ENCODE measurements at places on chromosomes 3 and 15.

- no peak for DNase-seq
Measured at GRCh38 chr3:70726096-70726938, 413.9 kb upstream of the MDFIC2 start.

GRCh38 chr3:66441129-66441528 is 59.7 kb downstream of the LRIG1 start:
- no peak for DNase-seq

- DNase-seq, result no peak
Measured at GRCh38 chr3:98839846-98840245, 61.6 kb downstream of the DCBLD2 start.

GRCh38 chr3:132535575-132536441 is 61.3 kb upstream of the ACKR4 start:
- peak; percentile 8 for DNase-seq

DNA sequence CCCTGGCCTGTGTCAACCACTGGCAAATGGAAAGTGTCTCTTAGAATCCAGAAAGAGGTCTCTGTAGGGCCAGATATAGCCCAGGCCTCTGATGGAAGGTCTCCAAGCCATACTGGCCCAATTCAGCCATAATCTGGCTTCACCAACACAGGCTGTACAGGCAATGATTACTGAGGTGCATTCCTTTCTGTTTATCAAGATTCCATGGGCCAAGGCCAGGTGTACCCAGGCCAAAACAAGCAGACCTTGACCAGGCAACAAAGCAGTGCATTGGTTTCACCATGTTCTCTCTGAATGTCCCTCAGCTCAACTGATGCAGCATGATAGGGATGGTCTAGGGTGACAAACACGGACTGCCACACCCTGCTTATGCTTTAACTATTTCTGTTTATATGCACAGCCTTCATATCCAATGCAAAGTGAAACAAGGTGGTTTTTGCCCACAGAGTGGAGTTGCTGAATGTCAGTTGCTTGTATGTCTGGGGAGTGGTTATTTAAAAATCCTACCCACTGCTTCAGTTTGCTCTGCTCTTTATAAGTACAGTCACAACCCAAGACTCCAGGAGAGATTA is 25.2 kb downstream of the CCNL1 start:
- DNase-seq, result no peak

GRCh38 chr15:29131840-29132420 is 137.7 kb downstream of the NSMCE3 start:
- DNase-seq, result no peak

GRCh38 chr15:49075881-49076280 is 29.6 kb upstream of the SECISBP2L start:
- DNase-seq, result no peak

- no peak for DNase-seq
Measured at GRCh38 chr3:140424726-140425125, 253.1 kb upstream of the TRIM42 start.

DNA sequence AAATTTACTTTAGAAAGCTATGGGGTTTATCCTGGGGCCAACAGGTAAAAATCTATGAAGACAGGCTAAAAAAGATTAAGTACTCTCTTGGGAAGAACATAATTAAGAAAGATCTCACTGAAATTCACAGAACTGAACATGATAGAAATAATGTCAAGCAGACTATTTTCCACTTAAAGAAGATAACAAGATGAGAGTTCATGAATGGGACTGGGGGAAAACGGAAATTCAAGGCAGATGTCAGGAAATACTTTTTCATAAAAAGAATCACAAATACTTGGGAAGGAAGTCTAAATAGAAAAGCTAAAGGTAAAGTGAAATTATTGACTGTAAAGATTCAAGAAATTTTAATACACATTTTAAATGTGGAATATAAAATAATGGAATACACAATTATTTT is 737.6 kb downstream of the EPHA3 start:
- DNase-seq, result no peak

- no peak for DNase-seq
Measured at GRCh38 chr15:98127586-98127985, 167.1 kb downstream of the ARRDC4 start.

DNA sequence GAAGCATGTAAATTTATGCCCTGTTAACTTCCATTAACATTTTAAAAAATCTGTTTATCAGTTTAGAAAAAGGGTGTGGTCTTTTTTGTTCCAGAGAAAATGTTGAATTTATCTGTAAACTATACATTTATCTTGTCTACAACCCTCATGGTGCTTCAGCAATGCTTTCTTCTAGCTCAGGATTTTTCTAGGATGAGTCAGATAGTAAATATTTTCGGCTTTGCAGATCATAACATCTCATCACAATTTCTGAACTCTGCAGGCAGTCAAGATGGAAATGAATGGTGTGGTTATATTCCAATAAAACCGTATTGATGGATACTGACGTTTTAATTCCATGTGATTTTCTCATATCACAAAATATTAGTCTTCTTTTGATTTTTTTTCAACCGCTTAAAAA is 70.5 kb upstream of the FOXB1 start:
- no peak for DNase-seq

- no peak for DNase-seq
Measured at GRCh38 chr15:41941644-41942415, 30.5 kb downstream of the EHD4 start.

DNA sequence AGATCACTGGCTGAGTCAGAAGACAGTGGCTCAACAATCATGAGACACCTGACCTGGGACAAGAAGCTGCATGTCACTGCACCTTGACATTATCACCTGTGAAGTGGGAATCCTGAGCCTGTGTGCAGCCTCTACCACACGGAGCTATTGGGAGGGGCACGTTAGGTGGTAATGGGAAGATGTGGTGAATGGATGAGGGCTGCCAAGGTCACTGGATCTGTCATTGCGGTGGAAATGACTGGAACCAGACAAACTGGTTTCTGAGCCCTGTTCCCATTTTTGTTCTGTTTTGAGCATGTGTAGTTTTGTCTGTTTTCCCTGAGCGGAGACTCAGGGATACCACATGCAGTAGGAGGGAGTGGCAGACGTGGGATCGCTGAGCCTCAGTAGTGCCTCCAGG is 235.5 kb downstream of the OPA1 start:
- DNase-seq, result no peak

- no peak for DNase-seq
Measured at GRCh38 chr3:168624892-168625448, 529.2 kb upstream of the GOLIM4 start.

- no peak for DNase-seq
Measured at GRCh38 chr15:25335279-25335678, 103.5 kb downstream of the UBE3A start.

GRCh38 chr3:178618896-178619295 is 82.7 kb downstream of the KCNMB2 start:
- no peak for DNase-seq

DNA sequence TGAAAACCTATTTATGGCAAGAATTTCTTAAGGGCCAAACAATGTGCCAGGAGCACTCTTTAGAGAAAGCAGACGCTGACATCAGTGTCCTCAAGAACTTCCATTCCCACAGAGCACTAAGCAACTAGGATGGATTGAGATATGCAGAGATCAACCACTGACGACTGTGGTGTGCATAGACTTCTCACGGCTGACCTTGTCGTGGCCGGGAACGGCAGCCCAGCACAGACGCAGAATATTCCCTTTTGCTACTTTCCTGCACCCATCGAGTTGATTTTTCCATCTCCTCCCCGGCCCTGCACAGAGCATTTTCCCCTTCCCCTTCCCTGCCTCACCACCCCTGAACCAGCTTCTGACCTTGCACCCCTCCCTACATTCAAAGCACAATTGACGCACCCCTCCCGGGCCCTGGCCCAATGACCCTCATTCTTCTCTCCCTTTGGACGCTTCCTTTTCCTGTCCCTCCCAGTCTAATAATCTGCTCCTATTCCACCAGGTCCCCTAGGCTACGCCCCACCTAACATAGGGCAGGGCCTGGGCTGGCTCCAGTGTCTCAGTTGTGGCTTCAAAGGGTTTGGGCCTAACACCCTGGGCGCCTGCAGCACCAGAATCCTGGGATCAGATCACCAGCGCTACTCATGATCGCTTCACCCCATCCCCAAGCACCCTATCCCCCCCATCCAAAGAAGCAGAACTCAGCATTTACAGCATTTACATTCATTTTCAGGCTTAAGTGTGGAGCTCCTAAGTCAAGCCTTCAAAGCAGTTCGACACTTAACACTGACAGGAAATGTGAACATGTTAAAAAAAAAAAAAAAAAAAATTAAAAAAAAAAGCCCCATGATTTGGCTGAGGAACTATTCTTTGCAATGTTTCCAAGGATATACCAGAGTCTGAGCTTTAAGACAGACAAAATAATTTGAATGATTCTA is 151.2 kb downstream of the FOXP1 start:
- no peak for DNase-seq

DNA sequence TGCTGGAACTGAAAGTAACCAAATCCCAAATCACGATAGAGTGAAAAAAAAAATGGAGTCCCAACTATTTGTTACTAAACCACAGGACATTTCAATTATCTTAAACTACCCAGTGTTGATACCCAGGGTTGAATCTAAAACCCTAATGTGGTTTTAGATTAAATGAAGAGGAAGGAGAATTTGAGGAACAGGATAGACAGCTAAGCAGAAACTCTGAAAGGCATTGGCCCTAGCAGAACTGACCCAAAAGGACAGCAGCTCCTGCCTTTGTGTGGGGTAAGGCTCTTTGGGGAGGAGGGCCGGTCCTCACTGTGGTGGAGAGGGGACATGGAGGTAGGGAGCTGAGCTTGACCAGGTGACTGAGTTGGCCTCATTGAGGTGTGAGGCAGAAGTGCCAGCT is 30.7 kb upstream of the SNRK start:
- no peak for DNase-seq

DNA sequence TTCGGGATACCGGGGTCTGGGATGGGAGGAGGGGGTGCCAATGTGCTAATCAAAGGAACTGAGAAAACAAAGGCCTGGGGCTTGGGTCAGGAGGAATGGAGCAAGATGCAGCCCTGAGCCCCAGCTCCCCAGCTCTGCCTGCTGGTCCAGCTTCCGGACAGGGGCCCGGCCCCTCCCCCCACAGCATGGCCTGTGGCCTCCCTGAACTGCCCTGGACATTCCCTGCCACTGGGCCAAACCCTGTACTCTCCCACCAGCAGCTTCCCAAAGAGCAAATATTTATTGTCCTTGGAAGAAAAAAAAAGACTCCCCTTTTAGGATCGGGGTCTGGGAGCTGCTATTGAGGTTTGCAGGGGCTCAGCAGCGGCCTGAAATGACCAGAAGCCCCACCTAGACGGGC is 5.7 kb upstream of the MYL3 start:
- DNase-seq, result no peak

- DNase-seq, result no peak
Measured at GRCh38 chr3:46626039-46626438, 13.7 kb downstream of the FAM240A start.

DNA sequence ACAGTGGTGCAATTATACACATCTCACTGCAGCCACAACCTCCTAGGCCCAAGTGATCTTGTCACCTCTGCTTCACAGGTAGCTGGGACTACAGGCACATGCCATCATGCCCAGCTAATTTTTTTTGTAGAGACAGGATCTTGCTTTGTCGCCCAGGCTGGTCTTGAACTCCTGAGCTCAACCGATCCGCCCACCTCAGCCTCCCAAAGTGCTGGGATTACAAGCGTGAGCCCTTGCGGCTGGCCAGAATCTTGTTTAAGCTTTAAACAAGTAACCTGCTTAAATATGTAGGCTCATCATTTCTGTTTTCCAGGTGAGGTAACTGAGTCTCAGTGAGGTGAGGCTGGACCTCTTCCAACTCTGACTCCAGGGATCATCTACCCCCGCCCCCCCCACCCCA is 7.7 kb upstream of the PSTPIP1 start:
- no peak for DNase-seq

- DNase-seq, result peak; percentile 17
Measured at GRCh38 chr3:7876741-7877297, 624.8 kb upstream of the LMCD1 start.

DNA sequence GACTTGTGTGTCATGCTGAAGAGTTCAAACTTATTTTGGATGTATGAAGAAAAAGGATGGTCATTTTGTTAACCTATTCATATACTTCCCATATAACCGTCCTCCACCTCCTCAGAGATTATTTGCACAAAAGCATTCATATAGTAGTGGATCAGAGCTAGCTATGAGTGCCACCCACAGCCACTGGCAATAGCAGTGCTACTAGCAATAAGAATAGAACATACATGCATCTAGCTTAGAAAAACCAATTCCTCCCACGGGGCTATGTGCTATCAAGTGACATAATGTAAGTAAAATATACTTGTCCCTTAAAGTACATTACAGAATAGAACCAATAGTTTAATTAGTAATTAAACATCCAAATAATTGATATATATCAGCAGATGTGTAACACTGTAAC is 10.3 kb upstream of the ZBED2 start:
- DNase-seq, result no peak

GRCh38 chr15:68829068-68829467 is 8.4 kb upstream of the ANP32A start:
- no peak for DNase-seq

GRCh38 chr3:64084640-64085039 is 61.3 kb upstream of the PSMD6 start:
- no peak for DNase-seq
